ENCODE measurements at places on chromosomes 1 and 21.

DNA sequence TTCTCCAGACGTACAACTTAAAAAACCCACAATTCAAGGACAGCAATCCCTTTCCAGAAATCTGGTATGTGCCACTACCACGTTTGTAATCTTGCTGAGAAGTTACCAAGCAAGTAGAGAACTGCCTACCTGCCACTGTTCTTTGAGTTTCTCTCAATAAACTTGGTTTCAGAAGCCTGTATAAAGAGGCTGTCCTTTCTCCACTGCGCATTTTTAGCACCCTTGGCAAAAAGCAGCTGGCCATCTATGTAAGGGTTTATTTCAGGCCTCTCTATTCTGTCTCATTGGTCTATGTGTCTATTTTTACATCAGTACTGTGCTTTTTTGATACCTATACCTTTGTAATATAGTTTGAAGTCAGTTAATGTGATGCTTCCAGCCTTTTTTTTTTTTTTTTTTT, 665.1 kb upstream of the BRINP3 start:
- DNase-seq, result no peak

DNA sequence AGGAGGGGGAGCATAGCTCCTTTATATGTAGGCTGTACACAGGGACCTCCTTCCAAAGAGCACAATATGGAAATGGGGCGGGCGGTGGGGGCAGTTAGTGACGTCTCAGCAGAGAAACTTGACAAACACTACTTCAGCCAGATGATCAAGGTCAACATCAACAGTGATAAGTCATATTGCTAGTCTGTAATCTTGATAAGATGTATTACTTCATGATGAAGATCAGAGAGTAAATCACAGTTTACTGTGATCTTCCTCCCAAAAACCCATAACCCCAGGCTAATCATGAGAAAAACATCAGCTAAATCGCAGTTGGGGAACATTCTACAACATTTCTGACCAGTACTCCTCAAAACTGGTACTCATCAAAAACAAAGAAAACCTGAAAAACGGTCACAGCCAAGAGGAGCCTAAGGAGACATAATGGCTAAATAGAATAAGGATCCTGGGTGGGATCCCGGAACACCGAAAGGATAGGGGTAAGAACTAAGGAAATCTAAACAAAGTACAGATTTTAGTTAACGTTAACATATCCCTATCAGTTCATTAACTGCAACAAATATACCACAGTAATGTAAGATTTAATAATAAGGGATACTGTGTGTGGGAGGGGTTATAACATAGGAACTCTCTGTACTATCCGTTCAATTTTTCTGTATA, 20.2 kb downstream of the LPAR3 start:
- DNase-seq, result no peak

GRCh38 chr1:173414136-173414535, 63.0 kb upstream of the PRDX6 start:
- no peak for DNase-seq

DNA sequence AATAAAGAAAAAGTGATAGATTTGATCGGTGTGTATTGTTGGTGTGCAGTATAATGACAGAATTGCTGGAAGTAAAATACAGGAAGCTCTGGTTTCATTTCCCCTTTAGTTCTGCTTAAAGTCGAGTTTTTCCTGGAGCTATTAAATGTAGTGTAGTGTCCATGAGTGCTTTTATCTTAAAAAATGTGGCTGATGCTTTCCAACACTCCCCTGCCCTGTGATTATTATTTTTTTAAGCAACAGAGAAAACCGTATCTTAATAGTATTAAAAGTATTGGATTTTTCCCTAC, 1.1 kb downstream of the LGALS8 start:
- DNase-seq, result no peak

DNA sequence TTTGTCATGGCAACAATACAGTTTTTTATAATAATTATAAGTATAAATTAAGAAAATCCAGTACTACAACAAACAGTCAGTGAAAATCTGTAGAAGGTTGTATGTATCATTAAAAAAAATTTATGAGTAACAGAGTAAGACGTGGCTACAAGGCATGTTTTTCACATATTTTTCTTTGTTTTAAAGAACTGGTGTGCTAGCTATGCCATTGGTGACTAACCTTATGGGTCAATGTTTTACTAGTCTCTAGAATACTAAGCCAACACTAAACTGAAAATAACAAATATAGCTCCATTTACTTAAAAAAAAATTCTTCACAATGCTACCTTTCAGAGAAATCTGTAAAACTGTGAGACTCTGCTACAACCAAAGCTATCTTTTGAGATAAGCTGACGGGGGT, 261.5 kb downstream of the ADGRL2 start:
- no peak for DNase-seq

- no peak for DNase-seq
Measured at GRCh38 chr1:216944864-216945510, 221.8 kb upstream of the ESRRG start.

GRCh38 chr1:11458811-11459275, 20.1 kb upstream of the DISP3 start:
- no peak for DNase-seq

GRCh38 chr21:16713331-16714117, 799.3 kb upstream of the CXADR start:
- DNase-seq, result no peak

- no peak for DNase-seq
Measured at GRCh38 chr1:151970626-151971025, 23.0 kb downstream of the S100A10 start.

DNA sequence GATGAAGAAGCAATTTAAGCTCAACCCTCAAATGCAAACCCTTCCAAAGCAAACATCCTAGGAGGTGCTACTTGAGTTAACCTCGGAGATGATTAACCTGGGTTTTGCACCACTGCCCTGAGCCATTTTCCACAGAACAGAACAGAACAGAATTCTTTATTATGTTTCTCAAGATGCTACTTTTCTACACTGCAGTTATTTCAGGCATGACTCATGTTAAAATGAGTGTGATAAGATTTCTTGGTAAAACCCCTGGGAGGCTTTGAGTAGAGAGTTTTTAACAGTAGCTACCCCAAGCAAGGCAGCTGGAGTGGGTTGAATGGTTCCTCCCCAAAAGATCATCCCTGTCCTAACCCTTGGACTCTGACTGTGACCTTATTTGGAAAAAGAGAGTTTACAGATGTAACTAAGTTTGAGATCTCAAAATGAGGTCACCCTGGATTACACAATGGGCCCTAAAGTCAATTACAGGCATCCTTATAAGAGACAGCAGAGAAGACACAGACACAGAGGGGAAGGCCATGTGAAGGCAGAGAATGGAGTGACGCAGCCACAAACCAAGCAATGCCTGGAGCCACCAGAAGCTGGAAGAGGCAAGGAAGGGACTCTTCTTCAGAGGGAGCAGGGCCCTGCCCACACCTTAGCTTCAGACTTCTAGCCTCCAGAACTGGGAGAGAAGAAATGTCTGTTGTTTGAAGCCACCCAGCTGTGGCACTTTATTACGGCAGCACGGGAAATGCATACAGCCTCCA, 153.4 kb downstream of the ETS2 start:
- no peak for DNase-seq

DNA sequence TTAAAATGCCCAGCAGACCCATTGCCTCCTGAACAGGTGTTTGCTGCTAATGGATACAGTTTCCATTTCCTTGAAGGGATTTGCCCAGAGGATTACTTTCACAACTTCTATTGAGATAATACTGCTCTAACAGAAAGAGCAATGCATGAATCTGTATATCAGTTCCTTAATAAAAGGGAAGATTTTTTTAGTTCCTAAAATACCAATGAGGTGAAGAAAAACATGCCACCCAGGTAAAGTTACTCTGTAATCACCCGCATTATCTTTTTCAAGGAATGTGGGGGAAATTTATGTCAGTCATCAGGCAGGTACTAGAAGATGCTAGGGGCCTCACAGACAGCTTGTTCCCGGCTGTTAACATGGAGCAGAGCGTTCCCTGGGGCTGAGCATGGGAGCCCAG, 41.1 kb downstream of the KCNJ15 start:
- no peak for DNase-seq

DNA sequence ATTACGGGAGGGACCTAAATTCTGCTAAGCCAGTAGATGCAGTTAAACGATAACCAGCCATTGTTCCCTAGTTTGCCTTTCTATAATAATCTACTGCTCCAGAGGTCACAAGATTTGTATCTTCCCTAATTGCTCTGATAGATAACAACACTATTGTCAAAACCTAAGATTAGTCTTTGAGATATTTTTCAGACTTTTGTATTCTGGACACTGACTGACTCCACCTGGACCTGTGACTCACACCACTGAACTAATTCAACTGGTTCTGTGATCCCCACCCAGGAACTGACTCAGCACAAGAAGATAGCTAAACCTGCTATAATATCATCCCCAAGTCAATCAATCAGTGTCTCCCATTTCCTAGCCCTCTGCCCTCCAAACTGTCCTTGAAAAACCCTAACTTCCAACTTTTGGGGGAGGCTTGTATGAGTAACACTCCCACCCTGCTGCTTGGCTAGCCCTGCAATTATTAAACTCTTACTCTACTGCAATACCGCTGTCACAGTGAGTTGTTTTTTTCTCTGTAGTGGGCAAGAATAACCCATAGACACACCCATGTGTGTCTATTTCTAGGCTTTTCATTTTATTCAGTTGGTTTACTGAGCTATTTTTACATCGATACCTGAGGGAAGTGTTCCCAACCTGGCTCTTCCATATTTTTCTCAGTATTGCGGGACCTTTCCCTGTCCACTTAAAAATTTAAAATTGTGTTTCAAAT, 11.2 kb downstream of the KIFAP3 start:
- DNase-seq, result no peak

DNA sequence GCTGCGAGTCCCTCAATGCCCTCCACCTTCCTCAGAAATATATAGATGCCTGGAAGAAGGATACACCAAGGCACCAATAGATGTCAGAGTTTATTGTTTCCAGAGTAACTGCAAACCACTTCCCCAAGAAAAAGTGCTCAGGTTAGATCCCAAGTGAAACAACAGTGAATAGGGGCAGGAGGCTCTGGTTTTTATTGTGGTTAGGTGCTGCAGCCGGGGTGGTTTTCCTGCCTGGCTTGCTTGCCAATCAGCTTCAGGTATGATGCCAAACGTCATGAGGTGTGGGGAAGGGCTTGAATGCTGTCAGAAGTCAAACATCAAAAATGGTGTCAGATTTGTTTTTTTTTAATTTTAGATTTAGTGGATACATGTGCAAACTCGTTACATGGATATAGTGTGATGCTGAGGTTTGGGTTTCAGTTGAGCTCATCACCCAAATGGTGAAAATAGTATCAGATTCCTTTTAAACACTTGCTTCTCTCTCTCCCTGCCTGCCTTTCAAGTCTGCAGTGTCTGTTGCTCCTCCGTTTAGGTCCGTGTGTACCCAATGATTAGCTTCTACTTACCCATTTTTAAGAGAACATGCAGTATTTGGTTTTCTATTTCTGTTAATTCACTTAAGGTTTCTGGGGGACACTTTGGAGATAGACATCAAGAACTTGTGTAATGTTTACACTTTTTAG, 1317.0 kb downstream of the MRPL39 start:
- no peak for DNase-seq

DNA sequence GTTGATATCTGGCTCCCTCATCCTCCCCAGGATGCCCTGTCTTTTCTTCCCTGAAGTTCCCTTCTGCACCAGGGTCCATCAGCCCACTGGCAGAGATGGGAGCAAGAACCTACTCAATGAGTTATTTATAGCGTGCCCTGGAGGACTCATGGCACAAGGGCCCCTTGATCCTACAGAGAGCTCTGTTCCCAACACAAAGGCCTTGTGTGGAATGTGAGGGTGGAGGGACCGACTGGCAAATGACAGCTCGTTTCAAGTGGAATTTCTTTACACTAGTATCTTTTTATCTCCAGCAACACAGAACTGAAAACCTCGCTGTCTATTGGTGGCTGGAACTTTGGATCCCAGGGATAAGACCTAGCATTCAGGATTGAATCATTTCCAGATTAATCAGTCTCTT, 22.4 kb downstream of the CHI3L2 start:
- DNase-seq, result no peak

DNA sequence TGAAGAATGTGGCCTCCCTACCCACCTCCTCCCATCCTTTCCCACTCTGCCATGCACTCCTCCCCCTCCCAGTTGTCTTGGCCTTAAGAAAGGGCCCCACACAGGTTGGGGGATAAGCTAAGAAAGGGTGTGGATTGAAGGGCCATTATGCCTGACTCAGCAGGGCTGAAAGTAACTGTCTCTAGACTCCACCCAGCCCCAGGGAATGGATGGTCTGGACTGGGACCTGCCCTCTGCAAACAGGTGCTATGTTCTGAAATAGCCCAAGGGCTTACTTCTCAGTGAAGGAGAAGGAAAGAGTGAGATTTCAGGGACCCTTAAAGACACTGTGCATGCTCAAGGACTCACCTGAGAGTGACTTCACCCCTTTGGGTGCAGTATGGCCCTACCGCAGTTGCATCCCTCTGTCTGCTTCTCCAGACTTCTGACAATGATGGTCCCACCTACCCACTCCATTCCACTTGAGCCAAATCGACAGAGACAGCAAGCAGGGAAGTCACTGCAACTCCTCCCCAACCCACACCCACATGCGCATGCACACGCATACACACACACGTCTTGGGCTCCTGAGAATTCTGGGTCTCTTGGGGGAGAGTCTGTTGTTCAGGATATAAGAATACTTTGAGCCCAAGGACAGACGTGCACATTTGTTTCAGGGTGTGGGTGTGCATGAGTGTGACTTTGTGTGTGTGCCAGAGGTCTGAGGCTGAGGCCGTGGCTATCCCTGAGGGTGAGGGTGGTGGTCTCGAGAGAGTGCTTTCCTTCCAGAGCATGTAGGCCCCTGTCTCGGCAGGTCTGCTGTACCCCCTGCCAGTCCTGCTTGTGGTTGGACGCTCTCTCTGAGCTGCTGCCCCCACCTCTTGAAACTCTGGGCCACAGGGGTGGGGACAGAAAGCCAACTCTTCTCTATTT, 231.9 kb downstream of the PTPRU start:
- no peak for DNase-seq

DNA sequence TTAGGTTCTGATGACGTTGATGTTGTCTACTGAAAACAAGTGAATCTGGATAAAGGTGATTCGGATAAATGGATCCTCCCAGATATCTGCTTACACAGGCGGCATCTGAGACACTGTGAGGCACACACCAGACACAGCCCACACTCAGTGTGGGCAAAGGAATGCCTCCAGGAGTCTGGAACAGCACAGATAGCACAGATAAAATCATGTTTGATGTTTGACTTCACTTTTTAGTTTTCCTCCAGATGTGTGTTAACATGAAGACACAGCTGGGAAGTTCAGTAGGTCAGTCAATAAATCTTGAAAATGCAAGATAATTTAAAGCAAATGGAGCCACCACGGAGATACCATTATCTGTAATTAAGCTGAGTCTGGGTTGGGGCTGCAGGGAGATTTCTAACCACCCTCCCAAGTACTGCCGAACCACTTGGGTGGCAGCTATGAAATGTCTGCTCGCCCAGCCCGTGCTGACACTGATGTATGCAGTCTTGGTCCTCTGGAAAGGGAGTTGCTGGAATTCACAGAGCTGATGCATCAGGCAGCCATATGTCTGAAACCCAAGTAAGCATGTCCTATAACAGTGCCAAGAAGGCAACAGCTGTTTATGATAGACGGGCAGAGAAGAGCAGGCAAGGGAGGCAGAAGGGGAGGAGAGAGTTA, 11.7 kb downstream of the CAPN9 start:
- no peak for DNase-seq
